Cortex of kidney (tissue), 1 donor: ENCODE measurements at places on chromosomes 7 and 10.

- DNase-seq = no peak
Measured at GRCh38 chr7:127437241-127437640, 44.7 kb upstream of the ZNF800 start.

DNA sequence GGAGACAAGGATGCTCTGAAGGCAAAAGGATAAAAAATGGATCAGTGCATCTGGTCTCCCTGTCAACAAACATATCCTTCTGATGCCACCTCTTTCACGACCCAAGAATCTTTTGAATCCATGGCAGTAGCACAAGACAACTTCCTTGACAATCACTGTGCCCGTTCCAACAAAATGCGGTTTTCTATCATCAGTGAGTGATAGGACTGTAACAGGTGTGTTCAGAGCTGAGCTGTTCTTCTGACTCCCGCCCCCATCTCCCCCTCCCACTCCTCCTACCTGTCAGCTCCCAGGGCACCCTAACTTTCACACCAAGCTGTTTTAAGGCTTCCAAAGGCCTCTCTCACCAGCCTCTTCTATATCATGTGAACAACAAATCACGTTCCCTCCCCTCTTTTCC, 74.8 kb downstream of the PARD3 start:
- no peak for DNase-seq

DNA sequence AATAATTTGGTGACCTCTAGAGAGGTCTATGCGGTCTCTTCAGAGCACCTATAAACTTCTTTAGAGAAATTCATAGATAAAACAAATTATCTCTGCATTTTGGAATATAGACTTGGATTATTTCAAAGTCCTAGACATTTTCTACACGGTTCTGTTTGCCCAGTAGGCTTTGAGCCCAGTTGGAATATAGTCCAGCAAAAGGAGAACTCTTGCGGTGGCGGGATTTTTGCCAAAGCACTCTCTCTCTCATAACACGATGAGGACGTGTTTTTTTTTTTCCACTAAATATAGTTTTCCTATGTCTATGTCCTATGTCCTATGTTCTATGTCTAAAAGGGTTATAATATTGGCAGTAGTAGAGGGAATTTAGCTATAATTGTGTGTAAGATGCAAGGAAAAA, 164.9 kb upstream of the AGR3 start:
- no peak for DNase-seq

- no peak for DNase-seq
Measured at GRCh38 chr10:2278363-2278762, 541.0 kb upstream of the ADARB2 start.

DNA sequence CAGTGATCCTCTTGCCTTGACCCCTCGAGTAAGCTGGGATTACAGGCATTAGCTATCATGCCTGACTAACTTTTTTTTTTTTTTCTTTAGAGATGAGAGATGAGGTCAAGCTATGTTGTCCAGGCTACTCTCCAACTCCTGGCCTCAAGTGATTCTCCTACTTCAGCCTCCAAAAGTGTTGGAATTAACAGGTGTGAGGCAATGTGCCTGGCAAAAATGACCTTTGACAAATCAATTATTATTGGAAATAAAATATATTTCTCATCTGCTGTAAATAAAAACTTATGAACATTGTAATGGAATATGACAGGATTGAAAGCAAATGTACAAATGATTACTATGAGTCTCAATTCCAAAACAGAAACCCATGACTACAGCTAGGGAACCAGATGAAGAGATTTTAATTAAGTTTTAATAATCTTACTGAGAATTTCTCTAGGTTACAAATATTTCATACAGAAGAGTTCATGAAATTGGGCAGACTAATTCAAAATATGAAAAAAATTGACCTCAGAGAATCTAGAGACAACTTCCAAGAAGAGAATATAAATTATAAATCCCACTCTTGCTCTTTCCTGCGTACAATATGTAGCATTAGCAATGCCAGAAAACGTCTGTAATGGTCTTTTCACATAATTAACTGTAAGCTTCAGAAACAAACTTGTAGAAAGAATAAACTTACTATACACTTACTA, 414.7 kb downstream of the DGKB start:
- no peak for DNase-seq

- no peak for DNase-seq
Measured at GRCh38 chr7:8274589-8274988, 12.6 kb upstream of the ICA1 start.

DNA sequence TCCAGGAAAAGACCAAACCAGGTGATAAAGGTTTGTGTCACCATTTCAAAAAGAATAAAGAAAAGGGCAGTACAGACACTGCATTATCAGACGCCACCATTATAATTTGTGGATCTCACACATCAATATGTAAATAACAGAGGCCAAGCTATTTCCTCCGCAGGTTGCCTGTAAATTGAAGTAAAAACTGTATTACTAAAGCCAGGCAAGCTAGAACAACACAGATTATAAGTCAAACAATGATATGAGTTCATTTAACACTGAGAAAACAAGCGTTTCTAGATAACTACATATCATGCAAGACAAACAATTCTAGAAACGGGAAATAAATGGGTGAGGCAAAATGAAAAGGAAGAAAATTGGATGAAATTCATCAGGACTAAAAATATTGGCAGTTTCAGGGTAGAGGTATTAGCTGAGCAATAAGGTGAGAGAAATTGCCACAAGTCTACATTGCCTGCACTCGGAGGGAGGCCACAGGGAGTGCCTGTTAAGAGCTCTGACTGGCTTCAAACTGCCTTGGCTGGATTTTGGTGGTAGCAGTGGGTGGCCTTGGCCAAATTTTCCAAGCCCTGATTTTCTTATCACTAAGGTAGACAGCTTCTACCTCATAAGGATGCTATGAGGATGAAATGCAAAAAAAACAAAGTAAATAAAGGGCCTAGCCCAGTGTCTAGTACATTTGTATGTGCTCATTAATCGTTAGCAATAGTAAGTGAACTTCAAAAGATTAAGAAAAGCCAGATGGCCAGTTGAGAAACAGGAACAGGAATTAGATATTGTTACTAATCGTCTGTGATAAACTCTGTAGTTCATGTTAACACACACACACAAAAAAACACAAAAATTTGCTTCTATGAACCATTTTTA, 240.0 kb upstream of the NFE2L3 start:
- no peak for DNase-seq

- DNase-seq = no peak
Measured at GRCh38 chr10:117677239-117677638, 134.7 kb downstream of the EMX2 start.

DNA sequence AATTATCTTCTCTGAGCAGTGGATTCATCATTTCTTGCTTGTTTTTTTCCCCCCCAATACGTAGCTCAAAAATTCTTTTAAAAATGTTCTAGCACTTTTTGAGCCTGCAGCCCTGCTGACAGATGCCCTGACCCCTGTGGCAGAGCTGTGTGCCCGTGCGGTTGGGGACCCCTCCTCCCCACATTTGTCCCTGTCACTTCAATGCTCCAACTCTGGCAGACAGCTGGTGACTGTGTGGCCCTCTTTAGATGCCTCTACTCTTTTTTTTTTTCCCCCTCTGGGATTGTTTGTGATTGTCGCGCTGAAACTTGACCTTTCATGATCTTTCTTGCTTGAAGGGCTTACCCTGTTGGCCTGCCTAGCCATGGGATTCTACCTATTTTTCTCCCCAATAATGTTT, 214.1 kb downstream of the TMEM178B start:
- DNase-seq = no peak

DNA sequence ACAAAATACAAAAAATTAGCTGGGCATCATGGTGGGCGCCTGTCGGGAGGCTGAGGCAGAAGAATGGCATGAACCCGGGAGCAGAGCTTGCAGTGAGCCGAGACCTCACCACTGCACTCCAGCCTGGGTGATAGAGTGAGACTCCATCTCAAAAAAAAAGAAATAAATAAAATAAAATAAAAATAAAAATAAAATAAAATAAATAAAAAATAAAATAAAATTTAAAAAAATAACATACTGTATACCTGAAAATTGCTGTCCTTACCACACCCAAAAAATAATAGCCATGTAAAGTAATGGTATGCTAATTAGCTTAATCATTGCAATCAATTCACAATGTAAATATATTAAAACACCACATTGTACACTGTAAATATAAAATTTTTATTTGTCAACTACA, 3.4 kb downstream of the ZC3HAV1L start:
- DNase-seq = no peak

GRCh38 chr7:78510580-78511188, 712.1 kb downstream of the PHTF2 start:
- DNase-seq = no peak

DNA sequence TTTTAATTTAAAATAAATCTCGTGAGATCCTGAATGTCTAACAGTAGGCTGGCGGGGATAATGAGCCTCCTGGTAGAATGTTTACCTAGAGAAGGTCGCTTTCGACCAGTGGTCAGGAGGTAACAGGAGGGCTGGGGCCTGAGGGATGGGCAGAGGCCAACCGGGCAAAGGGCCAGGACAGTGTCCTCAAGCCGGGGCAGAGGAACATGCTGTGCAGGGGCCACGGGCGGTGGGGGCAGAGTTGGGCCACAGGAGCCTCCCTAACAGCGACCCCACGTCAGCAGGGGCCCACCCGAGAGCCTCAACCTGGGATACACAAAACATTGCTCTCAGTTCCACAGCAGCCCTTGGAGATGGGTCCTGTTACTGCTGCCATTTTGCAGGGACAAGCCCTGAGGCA, 14.5 kb downstream of the CFAP46 start:
- no peak for DNase-seq

- no peak for DNase-seq
Measured at GRCh38 chr7:42931447-42931833, 534 bp downstream of the PSMA2 start.

GRCh38 chr7:91569728-91570457, 305.7 kb downstream of the FZD1 start:
- no peak for DNase-seq

DNA sequence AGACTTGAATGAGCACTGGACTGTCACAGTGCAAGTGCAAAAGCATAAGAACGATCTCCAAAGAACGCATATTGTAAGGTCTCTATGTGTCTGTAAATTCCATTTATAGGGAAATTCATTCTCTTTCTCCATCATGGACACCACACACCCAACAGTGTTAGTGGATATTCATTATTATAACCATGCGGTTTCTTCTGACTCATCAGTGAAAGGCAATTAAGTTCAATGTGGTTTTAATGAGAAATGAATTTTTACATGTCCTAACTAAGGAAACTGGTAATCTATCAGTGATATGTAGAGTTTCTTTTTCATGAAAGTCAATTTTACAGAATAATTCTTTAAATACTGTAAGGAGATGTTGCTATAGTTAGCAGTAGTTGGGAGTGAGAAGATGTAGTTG, 25.9 kb downstream of the GIMAP8 start:
- DNase-seq = no peak

GRCh38 chr7:40197527-40197926, 62.7 kb downstream of the SUGCT start:
- no peak for DNase-seq

- DNase-seq = no peak
Measured at GRCh38 chr7:43533801-43534479, 49.0 kb upstream of the STK17A start.

GRCh38 chr10:86413046-86413728, 46.6 kb upstream of the GRID1 start:
- DNase-seq = no peak
